ENCODE measurements at places on chromosomes 6 and 20.

- no peak for DNase-seq
Observed at GRCh38 chr6:30719356-30719755, 796 bp upstream of the TUBB start.

DNA sequence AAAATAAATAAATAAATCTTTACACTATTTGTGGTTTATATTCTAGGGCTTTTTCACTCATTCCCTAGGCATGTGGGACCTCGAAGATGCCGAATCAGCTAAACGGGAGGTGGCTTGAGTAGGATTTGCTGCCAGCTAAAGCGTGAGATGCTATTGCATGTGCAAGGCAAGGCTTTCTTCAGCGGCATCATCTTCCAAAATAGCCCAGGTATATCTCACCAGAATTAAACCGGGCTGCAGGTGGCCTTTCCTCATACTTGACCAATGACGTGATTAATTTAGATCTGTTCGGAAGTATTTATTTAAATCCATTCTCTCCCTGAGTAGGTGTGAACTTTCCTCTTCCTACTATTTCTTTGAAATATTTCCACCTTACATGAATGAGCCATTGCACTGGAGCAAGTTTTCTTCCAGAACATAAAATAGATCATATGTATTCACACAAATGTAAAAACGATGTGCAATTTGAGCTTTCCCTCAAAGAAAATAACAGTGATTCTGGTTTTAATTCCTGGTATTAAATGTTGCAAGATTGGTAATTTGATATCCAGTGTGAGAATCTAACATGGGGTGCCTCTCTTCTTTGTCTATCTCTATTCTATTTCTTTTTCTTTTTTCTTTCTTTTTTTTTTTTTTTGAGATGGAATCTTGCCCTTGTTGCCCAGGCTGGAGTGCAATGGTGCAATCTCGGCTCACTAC is 24.3 kb upstream of the ZNF217 start:
- no peak for DNase-seq

- DNase-seq = no peak
Observed at GRCh38 chr6:4983322-4983721, 20.5 kb downstream of the RPP40 start.

GRCh38 chr20:35757098-35757705 is 14.6 kb upstream of the PHF20 start:
- no peak for DNase-seq

- DNase-seq = peak; percentile 31
Observed at GRCh38 chr20:58906894-58907293, 54.4 kb downstream of the GNAS start.

DNA sequence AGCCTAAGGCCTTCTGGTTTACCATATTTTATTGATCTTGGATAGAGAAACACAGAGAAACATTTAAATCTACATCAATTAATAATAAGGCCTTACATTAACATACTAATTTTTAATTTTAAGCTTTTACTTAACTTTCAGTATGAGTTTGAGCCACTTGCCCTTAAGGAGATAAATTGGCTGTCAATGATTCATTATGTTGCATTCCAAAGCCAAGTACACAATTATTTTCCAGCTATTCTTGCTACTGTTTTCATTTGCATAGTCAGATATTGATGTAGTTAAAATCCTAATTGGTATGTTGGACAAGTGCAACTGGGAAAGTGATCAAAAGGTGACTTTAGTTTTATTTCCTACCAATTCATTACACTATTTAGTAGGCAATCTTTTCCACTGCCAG is 58.2 kb downstream of the MOCS1 start:
- no peak for DNase-seq
